ENCODE measurements at places on chromosomes 3 and 15.
A peak's percentile ranks its signal among the peaks of the same experiment; 100 is the strongest.

DNA sequence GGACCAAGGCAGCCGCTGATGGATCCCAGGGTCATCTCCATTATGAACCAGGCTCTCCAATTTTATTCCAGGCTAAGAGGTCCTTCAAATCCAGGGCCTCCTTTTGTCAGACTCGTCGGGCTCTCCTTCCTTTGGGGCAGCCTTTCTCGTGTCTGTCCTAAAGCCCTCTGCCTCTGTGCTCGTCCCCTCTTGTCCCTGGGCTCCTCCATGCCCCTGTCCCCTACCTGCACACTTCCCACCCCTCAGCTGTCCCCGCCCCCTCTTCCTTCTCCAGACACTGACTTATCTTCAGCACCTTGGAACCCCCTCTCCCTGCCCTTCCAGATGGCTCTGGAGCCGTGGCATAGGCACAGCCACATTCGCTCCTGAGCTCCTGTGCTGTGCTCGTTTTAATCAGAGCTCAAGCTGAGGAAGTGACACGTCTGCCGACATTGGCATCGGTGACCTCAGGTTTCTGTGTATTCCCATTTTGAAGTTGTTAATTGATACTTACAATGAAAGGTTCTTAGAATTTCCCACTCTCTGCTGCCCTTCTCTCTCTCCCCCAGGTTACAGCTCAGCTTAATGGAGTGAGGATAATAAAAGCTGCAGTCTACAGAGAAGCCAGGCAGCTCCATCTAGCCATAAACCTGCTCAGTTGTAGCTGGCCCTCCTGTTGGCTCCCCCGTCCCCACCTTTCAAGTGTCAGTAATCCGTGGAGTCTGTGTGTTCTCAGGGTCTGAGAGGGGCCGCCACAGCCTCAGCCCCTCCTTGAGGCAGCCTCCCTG, 51.1 kb upstream of the SEC22A start:
- no peak for ATAC-seq

DNA sequence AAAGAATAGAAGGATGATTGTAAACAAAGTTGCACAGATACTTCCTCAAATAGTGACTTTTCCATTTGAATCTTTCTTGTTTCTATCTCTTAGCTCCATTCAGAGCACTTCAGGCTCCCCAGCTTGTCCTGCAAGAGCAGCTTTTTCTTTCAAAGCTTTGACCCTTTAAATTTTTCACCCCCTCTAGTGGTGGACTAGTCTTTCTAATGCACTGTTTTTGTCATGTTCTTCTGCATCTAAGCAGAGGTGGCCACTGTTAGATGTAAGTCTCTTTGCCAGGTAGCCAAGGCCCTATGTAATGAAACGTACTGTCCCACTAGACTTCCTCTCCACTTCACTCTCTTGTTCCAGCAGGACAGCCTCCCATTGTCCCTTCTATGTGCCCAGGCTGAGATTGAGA, 74.0 kb upstream of the MANF start:
- peak; percentile 51 for ATAC-seq

- no peak for ATAC-seq
These were observed 60.5 kb upstream of the TFRC start for GRCh38 chr3:196142202-196142956.

DNA sequence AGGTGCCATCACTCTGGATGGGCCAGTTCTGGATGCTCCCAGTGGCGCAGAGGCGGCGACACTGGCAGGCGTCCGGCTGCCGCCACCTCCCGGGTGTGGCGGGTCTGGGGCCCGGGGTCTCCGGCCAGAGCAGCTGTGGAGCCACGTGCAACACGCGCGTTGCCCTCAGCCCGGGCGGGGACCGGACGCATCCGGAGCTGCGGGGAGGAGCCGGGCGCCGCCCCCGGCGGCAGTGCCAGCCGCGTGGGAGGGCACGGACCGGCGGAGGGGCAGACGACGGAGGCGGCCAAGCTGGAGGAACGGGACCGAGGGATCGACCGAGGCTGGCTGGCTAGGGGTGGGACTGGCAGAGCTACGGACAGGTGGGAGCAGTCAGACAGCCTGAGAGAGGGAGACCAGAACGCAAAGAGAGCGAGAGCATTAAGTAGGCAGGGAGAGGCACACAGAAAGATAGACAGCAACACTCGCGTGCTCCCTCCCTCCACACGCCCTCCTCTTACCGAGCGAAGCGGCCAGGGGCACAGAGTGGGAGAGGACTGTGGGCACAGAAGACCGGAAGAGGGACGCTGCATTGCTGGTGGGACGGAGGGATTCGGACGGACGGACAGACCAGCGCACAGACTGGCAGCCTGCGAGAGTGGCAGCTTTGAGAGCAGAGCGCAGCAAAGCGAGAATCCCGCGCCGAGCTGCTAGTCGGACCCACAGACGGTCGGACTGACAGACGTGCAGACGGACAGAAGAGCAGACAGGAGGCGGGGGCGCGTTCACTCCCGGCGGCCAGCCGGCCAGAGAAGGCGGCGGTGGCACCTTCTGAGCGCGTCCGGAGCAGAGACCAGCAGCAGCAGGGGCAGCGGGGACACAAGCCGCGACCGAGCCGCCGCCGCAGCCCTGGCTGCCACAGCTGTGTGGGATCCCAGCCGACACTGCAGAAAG, at the start of gene ARPP21:
Gene ARPP21, plus strand, starts transcription at position 272 of the 933 bp plus-strand sequence. CDS start 42,227 bp downstream, outside the sequence.
- peak; percentile 73 for ATAC-seq
